Upper lobe of right lung (tissue), 1 donor: ENCODE measurements at places on chromosomes 2 and 18.
A peak's percentile ranks its signal among the peaks of the same experiment; 100 is the strongest.

DNA sequence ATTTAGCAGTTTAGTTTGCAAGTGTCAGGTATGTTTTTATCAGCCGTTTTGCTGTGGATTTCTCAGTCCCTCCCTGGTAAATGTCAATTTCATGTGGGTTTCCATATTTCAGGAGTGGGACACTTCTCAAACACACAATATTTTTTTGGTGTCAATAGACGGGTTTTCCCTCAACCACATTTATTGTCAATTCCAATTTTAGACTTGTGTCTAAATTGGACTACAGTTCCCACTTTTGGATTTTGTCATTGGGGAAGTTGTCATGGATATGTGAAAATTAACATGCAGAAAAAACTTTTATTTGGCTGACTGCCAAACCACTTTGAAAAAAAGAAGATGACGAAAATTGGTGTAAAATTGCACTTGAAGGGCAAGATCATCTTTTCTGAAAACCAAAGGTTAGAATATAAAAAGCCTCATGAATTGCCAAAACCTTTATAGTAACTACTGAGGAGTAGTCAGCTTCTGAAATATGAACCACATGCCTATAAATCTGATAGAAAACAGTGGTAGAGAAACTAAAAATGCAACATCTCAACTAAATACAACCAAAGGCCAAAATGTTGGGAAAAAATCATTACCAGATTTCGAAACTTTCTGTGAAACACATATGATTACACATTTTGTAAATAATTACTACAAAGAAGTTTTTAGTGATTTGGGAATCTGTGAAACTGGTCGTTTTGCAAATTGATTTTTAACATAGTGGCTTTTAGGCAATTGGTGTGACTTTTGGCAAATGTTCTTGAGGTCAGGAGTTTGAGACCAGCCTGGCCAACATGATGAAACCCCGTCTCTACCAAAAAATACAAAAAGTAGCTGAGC, 106.4 kb downstream of the BCL2L11 start:
- no peaks in the 10 kb centered on the region for H3K27me3 ChIP-seq
- H3K27ac ChIP-seq = no peak overlapping the region
- H3K4me3 ChIP-seq = no peak overlapping the region
- no peaks in the 10 kb centered on the region for H3K4me1 ChIP-seq
- H3K36me3 ChIP-seq = no peaks in the 10 kb centered on the region
- no peak for DNase-seq

DNA sequence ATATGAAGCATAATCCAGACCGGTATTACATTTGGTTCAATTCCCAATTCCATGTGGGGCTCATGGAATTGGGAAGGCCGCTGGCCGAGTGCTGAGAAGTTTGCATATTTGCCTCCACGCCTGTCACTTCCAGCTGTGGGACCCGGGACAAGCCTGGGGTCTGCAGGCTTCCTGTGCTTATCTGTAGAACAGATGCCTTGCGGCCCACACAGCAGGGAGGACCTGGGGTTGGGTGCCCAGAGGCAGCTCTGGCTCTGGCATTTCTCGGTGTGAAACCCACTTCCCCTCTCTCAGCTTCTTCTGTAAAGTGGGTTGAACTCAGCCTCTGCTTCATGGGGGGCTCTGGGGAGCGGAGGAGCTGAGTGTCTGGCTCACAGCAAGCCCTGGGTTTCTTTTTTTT, 97.9 kb downstream of the SH3BP4 start:
- no peak for DNase-seq
- H3K36me3 ChIP-seq = peaks cover 17% of the 10 kb centered on the region
- H3K4me3 ChIP-seq = no peak overlapping the region
- H3K4me1 ChIP-seq = peaks cover 18% of the 10 kb centered on the region
- peak overlapping the region; percentile 13 for H3K27ac ChIP-seq
- no peaks in the 10 kb centered on the region for H3K27me3 ChIP-seq

- H3K27me3 ChIP-seq = no peaks in the 10 kb centered on the region
- H3K36me3 ChIP-seq = no peaks in the 10 kb centered on the region
- no peak overlapping the region for H3K4me3 ChIP-seq
- H3K4me1 ChIP-seq = no peaks in the 10 kb centered on the region
- no peak overlapping the region for H3K27ac ChIP-seq
- DNase-seq = peak; percentile 40
Observed at GRCh38 chr2:218024871-218025270, 22.1 kb upstream of the TNS1 start.

GRCh38 chr2:206230060-206230762, 44.3 kb upstream of the ZDBF2 start:
- no peaks in the 10 kb centered on the region for H3K4me1 ChIP-seq
- DNase-seq = no peak
- no peak overlapping the region for H3K4me3 ChIP-seq
- H3K27ac ChIP-seq = no peak overlapping the region

GRCh38 chr2:96963316-96963715, 23.1 kb downstream of the FAM178B start:
- H3K4me1 ChIP-seq = no peaks in the 10 kb centered on the region
- no peak overlapping the region for H3K4me3 ChIP-seq
- DNase-seq = no peak
- H3K36me3 ChIP-seq = no peaks in the 10 kb centered on the region
- no peaks in the 10 kb centered on the region for H3K27me3 ChIP-seq

DNA sequence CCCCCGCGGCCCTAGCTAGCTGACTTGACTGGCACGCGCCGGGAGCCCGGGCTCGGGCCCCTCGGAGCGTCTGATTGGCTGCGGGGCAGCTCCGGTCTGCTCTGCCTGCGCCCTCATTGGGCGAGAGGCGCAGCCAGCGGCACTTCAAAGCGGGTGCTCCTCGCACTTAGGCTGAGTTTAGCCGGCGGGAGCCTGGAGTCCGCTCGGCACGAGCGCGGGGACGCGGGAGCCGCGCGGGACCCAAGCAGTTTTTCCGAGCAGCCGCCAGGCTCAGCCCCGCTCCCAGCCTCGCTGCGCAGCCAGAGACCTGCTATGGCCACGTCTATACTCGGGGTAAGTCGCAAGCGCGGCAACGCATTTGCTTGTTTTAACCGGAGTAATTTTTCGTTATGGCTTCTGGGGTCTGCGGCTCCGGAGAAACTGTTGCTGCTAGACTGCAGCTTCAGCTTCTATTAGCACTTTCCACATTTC, at the start of gene SP9:
Gene SP9, plus strand, starts transcription at position 174 of the 471 bp plus-strand sequence. Its CDS starts 139 bp downstream, at position 313.
- H3K4me1 ChIP-seq = peaks cover 25% of the 10 kb centered on the region
- H3K36me3 ChIP-seq = no peaks in the 10 kb centered on the region
- H3K27me3 ChIP-seq = peaks cover 100% of the 10 kb centered on the region
- DNase-seq = no peak
- H3K27ac ChIP-seq = no peak within 1 kb of the TSS

DNA sequence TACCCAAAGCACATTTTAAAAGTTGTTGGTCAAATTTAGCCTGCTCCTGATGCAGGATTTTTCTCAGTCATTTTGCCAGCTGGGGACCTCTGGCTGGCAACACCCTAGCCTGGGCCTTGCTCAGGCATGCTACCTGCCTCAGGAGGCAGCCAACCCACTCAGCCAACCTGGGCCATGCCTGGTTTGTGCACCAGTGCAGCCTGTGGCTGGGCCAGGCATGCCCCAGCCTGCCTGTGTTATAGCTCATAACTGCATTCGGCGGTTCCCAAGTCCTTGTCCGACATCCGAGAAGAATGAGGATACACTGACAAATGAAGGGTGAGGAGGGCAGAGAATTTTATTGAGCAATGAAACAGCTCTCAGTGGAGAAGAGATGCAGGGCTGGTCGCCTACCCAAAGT, 608.0 kb downstream of the SUCLG1 start:
- H3K36me3 ChIP-seq = no peaks in the 10 kb centered on the region
- no peak overlapping the region for H3K4me3 ChIP-seq
- H3K4me1 ChIP-seq = no peaks in the 10 kb centered on the region
- no peaks in the 10 kb centered on the region for H3K27me3 ChIP-seq
- H3K27ac ChIP-seq = no peak overlapping the region

- peak overlapping the region; percentile 98 for H3K4me3 ChIP-seq
- peak overlapping the region; percentile 99 for H3K27ac ChIP-seq
Observed at GRCh38 chr2:98608962-98609604, 694 bp downstream of the UNC50 start.

DNA sequence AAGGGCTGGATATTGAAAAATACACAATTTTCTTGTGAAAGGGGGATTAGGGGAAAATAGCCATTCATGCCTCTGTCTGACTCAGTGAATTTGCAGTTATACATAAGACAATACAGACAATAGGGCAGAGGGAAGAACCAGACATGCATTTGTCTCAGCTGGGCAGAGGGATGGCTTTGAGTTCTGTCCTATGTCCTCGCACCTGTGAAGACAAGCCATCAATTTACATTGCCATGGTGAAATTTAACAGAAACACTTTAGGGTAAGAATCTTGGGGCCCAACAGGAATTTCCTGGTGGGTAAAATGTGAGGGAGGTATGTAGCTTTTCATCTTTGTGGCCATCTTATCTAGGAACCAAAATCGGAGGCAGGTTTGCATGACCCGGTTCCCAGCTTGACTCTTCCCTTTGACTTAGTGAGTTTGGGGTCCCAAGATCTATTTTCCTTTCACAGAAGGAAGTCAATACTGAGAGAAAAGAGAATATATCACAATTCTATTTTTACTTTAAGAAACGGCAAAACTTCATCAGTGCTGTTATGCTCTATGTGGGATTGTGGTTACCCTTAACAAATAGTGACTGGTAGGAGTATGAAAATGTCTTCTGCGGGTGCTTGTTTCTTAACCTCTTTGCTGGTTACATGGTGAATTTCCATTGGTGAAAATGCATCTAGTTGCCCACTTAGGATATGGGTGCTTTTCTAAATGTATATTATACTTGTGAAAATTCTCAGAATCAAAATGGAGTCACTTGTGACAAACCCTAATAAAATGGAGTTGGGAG, 221.8 kb downstream of the SPP2 start:
- no peak overlapping the region for H3K27ac ChIP-seq
- H3K4me3 ChIP-seq = no peak overlapping the region
- H3K4me1 ChIP-seq = no peaks in the 10 kb centered on the region
- no peak for DNase-seq
- no peaks in the 10 kb centered on the region for H3K27me3 ChIP-seq

- no peak overlapping the region for H3K27ac ChIP-seq
- H3K36me3 ChIP-seq = no peaks in the 10 kb centered on the region
- DNase-seq = no peak
- no peaks in the 10 kb centered on the region for H3K27me3 ChIP-seq
Observed at GRCh38 chr18:10450986-10451385, 3.4 kb upstream of the APCDD1 start.

DNA sequence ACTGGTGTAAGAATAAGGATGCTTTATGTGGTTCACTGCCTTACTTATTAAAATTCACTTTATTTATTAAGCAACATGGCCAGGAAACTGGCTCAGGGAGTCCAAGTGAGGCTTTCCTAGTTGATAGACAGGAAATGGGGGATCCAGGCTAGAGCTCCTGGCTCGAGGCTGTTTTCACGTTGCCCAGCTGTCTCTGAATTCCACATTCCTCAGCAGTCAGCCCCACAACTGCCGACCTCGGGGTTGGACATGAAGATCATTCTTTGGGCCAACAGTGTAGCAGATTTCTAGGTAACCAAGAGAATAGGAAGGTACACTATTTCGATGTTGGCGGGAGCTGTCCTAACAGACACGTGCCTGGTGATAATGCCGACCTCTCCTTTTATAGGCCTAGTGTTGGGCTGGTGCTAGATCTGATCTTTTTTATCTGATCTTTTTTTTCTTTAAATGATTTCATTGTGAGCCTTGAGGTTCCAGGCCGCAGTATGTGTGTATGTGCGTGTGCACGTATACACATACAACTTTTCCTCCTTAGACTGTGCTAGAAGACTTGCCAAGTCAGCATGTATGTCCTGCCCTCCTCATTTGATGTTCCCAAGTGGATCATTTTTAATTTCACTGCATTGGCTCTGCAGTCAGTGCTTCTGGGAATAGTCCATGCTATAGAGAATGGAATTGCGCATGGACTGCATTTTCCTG, 103.5 kb downstream of the CABLES1 start:
- no peaks in the 10 kb centered on the region for H3K27me3 ChIP-seq
- peaks cover 28% of the 10 kb centered on the region for H3K4me1 ChIP-seq
- peak overlapping the region; percentile 76 for H3K27ac ChIP-seq
- DNase-seq = no peak
- no peak overlapping the region for H3K4me3 ChIP-seq
- peaks cover 10% of the 10 kb centered on the region for H3K36me3 ChIP-seq

DNA sequence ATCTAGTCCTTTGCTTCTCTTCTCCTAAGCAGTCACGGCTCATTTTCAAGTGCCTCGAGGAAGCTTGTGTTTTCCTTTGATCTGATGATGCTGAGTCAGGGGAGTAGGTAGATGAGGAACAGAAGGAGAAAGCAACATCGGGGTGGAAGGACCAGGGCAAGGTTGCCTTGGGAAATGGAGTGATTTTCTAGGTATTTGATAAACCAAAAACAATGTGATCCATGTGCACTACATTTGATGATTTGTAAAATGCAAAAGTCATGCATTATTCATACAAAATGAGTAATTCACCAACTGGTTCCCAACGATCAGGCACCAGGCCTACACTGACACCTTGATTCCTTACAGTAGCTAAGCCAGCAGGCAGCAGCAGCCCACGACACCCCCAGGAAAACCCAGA, 205.3 kb downstream of the ANAPC1 start:
- no peaks in the 10 kb centered on the region for H3K4me1 ChIP-seq
- no peak overlapping the region for H3K4me3 ChIP-seq
- no peak overlapping the region for H3K27ac ChIP-seq

DNA sequence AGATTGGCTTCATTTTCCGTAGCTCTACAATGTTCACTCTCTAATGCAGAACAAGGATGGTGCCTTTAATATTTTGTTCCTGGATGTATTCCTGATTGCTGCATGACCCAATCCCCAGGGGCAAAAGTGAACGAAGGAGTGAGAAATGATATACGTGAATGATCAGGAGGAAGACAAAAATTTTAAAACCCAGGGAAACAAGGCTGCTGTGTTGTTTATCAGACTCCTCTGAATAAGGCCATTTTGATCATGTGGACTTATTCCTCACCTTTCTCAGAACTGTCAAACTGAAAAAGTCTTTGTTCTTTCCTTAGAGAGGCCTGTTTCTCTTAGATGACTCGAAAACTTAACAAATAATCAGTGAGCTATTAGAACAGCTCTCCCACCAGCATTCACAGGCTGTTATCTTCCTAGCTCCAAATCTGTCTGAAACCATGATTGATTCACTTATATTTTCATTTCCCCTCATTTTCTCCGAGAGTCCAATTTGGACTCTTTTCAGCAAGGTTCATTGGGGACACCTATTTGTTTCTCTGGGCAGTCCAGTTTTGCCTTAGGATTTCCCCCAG, 29.5 kb upstream of the COX7A2L start:
- H3K36me3 ChIP-seq = no peaks in the 10 kb centered on the region
- DNase-seq = no peak
- no peak overlapping the region for H3K4me3 ChIP-seq
- no peaks in the 10 kb centered on the region for H3K27me3 ChIP-seq
- no peak overlapping the region for H3K27ac ChIP-seq
